Mucosa of gallbladder (tissue), 1 donor: ENCODE measurements at places on chromosomes 4 and X. TPM values are rescaled to one million over a fixed set of nuclear protein-coding genes. Genes with fewer than 3 reads are reported as not detected.

DNA sequence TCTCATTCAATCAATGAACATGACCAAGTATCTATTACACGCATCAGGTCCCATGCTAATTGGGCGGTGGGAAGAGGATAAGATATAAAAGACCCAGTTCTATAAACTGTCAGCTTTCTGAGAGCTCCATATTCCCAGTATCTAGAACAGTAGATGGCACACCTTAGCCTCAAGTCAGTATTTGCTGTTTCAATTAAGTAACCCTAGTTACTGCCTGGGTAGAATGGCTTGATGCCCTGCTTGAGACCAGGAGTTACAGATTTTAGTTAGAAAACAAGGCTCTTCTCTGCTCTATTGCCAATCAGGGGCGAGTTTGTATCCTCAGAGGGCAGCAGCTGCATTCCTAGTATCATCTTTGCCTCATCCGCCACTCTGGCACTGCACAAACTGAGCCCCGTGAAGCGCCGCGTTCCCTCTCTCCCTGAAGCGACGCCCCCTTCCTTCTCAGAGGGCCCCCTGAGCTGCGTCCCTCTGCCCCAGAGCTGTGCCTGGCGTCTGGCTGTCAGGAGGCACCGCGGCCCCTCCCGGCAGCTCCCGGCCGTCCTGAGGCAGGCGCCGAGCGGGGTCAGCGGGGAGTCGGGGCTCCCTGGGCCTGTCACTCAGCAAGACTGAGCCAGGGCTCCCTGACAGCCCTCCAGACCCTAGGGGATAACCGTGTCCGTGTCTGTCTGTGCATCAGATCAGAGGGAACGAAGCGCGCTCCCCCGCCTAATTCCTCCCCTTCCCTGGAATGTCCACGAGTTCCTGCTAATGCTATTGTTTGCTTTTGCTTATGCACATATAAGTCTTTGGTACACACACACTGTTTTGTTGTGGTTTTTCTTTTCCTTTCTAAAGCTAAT is 212.4 kb upstream of the TTC29 start:
- no peak for DNase-seq

ADAM29 gene
- total RNA-seq, result not detected

DNA sequence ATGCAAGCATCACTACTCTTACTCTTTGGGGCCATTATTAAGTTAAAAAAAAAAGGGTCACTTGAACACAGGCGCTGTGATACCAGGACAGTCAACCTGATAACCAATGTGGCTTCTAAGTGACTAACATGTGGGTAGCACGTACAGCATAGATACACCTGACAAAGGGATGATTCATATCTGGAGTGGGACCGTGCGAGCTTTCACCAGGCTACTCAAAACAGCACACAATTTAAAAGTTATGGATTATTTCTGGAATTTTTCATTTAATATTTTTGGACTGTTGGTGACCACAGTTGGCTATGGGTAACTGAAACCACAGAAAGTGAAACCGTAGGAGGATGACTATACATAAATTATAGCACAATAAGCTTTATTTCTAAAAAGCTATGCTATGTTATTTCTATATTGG is 113.8 kb upstream of the STIM2 start:
- DNase-seq, result no peak

DNA sequence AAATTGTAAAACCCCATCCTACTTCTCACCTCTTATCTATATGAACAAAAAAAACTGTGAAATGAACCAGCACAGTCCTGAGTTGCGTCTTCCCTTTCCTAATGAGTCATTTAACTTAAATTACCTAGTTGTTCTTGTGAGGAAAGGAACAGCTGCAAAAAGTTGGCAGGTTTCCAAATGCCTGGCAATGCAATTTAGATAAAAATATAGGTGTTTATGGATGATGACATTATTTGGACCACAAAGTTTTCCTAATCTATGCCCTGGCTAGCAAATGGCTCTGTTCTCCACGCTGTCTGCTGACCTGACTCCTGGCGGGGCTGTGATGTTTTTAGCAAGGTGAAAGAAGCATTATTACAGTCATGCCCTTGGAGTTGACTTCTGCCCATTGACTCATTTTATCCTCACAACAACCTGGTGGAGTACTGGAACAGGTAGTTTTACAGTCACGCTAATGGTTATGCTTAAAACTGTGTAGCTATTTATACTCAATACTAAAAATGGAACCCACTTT is 29.8 kb upstream of the RELL1 start:
- DNase-seq, result no peak

CT45A1 gene
- not detected for total RNA-seq

- DNase-seq, result no peak
Observed at GRCh38 chr4:93810340-93810992, 18.1 kb upstream of the ATOH1 start.

GRCh38 chr4:103052779-103053178 is 23.8 kb downstream of the SLC9B2 start:
- DNase-seq, result no peak

UGT2B10 gene
- total RNA-seq, result 10.2 TPM

DNA sequence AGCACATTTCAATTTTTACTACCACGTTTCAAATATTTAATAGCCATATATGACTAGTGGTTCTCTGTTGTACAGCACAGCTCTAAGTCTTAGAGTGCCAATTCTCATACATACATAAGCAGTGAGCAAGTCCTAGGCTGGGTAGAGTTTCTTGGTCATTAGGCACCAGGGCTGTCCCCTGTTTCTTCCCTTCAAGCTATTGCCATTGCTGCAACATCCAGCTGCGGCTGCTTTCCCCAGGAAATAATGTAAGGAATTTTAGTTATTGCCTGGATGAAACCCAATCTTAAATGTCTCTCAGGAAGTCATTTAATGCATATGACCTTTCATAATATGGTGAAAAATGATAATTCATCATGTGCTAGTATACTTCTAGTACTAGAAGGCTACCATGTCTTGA is 74.1 kb upstream of the PPP3CA start:
- DNase-seq, result no peak

DNA sequence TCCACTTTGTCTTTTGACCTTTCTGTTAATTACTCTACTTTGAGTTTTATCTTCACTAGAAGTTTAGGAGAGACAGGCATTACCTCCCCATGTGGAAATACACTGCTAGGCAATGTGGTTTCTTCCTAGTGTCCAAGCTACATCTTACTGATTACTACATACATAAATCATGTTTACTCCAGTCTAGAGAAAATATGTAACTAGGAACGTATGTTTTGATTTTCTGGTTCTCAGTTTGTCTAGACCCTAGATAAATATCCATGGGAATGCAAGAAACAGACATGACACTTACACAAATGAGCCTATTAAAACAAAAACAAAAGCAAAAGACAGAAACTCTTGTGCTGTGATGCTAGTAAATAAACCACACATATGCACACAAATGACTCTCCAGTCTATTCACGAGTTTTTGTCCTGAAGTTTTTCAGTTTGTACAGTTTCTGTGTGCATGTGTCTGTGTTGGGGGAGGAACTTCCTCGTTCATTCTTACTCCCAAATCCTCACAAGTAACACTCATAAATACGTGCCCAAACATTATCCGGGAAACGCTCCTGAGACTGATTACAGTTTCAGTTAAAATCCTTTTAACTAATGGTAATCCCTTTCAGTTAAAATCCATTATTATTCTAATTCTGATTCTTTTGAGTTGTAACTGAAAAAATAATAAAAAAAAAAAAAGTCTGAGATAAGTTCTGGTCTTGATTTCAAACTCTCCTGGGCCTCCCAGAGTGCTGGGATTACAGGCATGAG is 283.5 kb upstream of the FTHL17 start:
- no peak for DNase-seq

DNA sequence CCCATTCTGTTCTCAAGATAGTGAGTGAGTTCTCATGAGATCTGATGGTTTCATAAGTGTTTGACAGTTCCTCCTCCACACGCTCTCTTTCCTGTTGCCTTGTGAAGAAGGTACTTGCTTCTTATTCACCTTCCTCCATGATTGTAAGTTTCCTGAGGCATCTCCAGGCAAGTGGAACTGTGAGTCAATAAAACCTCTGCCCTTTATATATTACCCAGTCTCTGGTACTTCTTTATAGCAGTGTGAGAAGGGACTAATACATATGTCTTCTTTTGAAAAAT is 58.4 kb downstream of the CFAP299 start:
- no peak for DNase-seq

GRCh38 chrX:122625821-122626220 is 558.3 kb upstream of the GRIA3 start:
- no peak for DNase-seq

GAGE1 gene
- total RNA-seq, result 0.49 TPM

- DNase-seq, result no peak
Observed at GRCh38 chr4:64079316-64079715, 329.9 kb downstream of the TECRL start.

RNF175 gene
- 0.17 TPM for total RNA-seq

- no peak for DNase-seq
Observed at GRCh38 chr4:89519771-89520320, 212.2 kb upstream of the GPRIN3 start.

- DNase-seq, result no peak
Observed at GRCh38 chrX:21225643-21226042, 148.6 kb upstream of the CNKSR2 start.

DNA sequence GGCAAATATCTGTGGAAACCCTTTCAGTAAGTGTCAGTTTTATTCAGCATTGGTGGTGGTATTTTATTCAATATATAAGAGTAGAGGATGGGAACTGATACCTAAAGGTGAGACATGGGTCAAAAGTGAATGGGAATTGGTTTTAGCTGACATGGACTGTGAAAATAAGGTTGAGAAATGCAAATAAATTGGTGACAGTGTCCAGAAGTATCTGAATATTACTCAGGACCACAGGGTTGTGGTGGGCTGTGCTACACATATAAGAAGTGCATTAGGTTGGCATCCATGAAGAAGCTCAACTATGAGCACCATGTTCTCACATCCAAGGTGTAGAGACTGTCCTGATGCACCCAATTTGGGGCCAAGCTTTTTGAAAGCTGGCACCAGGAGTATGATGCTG is 45.0 kb downstream of the ETDC start:
- DNase-seq, result no peak

GRCh38 chr4:43816116-43816515 is 632.5 kb downstream of the KCTD8 start:
- DNase-seq, result no peak

AFF2 gene
- total RNA-seq, result 36.0 TPM

- DNase-seq, result no peak
Observed at GRCh38 chrX:79330022-79330421, 37.1 kb downstream of the ITM2A start.
